Activated CD4-positive, alpha-beta T cell treated with anti-CD3 and anti-CD28 coated beads for 1 hour (primary cell): ENCODE measurements at places on chromosomes 7 and 10.

DNA sequence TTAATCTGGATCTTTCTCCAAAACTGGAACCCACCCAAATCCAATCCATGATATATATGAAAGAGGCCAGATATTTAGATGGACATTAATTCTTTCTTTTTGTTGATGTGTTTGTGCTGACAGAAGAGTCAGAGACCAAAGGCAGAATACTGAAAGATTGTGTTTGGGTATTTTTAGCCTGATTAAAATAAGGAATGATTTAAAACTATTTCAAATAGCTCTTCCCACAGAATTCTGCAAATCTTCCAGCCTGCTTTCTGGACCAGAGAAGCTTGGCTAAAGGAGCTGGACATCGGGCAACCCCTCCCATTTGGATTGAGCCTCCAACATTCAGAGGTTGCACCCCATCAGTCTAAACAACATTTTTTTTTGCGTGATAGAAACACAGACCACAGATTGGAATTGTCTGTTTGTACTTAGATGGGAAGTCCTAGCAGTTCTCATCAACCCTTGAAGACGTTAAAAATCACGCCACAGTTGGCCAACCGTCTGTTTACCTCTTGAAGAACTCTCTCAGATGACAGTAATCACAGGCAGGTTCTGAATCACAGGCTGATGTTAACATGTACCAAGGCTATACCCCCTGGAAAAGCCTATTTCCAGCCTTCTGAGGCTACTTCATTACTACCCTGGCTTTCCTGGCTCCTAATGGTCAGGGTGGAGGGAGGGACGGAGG is 155.2 kb upstream of the NRP1 start:
- DNase-seq, result no peak

- DNase-seq, result no peak
Measured at GRCh38 chr10:74078037-74078436, 72.6 kb downstream of the AP3M1 start.

DNA sequence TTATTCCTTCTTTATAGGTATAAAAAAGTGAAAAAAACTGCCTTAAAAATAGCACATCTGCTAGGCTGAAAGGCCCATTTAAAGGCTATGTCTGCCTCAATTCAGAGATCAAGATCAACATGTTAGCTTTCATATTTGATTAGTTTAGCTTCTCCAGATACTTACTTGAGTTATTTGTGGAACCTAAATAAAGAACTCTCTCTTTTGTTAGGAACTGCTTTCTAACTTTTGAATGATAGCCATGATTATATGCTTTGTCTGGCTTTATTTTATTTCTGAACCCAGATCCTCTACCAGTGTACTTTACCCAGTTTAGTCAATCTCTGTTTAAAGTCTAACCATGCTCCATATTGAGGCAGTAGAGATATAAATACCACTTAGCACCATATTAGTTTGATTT is 515.5 kb upstream of the SEMA3D start:
- no peak for DNase-seq

DNA sequence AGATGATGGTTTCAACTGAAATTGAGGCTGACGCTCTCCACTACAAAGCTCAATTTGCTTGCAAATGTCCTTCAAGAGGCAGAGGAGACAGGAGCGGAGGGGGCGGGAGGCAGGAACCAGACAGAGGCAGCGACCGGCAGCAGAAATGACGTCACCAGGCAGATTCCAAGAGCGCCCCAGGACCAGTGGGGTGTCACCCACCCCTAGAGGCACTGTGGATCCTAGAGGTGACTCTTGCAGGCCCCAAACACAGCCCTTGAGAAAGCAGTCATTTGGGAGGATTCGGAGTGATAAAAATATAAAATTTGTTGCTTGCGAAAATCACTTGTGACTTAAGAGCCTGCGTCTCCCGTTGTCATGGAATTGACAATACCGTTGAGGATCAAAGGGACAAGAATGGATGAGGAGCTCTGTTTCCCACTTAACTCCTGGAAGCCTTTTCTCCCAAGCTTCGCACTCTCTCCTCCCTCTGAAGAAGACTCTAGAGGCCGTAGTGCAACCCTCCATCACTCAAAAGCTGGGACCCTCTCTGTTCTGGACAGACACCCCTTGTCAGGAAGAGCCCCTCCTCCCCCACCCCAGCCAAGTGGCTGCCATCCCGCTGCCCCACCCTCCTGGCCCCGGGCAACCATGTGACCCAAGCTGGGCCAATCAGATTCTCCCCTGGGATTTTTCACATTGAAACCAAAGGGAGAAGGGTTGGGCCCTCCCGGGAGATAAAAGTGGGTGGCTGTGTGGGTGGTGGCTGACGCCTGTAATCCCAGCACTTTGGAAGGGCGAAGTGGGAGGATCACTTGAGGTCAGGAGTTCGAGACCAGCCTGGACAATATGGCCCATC is 16.3 kb upstream of the SLC29A4 start:
- no peak for DNase-seq

GRCh38 chr10:50883629-50884028 is 1.8 kb downstream of the A1CF start:
- DNase-seq, result no peak

- no peak for DNase-seq
Measured at GRCh38 chr10:75722609-75723008, 291.2 kb downstream of the LRMDA start.

DNA sequence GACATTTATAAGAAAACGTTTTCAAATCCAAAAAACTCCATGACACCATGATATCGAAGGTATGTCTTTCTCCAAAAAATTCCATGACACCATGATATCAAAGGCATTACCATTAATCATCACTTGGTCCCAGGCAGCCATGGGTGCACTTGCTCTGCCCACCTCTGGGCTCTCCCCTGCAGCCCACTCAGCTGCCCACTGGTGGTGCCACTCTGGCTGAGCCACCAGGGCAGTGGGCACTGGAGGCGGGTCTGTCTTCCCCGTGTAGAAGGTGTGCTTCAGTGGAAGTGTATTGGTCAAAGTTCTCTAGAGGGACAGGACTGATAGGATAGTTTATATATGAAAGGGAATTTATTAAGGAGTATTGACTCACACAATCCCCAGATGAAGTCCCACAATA is 240.4 kb downstream of the KLF6 start:
- DNase-seq, result no peak

DNA sequence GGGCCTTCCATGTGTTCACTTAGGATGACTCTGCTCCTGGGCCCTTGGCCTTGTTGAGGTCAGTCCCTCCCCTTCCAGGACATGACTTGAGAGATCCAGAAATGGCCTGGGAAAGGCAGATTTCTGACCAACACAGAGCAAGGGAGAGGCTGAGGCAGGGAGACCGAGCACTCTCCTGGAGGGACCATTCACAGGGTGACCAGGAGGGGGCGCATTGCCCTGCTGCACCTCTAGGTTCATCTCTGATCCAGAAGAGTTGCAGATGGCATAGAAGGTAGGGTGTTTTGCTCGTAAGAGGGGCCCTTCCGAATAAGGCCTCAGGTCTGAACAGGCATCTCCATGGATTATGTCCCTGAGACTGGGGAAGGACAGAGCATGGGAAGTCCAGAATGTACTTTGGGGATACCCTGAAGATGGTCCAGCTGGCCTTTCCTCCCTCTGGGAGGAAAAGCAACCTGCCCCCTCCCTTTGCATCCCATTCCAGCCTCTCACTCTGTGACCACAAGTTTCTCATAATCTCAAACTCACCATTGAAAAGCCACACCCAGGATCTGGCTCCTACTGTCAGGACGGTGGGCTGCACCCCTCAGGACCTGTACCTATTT is 6.6 kb downstream of the DMBT1 start:
- DNase-seq, result no peak

DNA sequence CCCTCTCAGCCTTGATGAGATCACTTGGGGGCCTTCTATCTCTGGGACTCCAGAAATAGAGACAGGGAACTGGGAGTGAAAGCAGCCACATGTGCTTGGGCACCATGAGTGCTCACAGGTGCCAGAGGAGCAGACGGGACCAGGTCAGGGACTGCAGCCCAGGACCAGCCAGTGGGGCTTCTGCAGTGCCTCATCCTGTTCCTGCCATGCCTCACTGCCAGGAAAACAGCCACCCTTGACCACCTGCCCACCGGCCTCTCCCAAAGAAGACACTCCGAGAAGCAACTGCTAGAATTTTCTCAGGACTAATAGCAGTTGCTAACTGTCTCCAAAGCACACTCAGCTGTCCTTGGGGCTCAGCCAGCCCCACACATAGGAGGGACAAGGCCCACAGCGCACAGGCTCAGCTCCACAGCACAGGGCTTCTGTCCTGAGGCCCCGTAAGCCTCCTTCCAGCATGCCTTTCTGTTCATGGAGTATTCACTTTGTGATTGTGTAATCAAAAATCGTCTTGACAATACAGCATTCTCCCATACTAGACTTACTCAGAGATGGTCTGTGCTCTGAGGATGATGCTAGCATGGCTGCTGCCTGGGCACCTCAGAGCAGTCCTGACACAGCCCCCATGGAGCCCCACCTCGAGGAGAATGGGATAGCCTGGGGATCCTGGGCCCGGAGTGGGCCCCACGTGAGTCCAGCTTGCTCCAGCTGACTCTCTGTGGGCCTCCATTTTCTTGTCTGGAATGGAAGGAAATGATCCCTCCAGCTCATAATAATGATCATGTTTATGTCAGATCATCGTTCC is 115.7 kb upstream of the RET start:
- DNase-seq, result no peak

- DNase-seq, result no peak
Measured at GRCh38 chr10:86306628-86307278, 59.8 kb downstream of the GRID1 start.

GRCh38 chr7:35677582-35678356 is 17.2 kb downstream of the HERPUD2 start:
- DNase-seq, result no peak

DNA sequence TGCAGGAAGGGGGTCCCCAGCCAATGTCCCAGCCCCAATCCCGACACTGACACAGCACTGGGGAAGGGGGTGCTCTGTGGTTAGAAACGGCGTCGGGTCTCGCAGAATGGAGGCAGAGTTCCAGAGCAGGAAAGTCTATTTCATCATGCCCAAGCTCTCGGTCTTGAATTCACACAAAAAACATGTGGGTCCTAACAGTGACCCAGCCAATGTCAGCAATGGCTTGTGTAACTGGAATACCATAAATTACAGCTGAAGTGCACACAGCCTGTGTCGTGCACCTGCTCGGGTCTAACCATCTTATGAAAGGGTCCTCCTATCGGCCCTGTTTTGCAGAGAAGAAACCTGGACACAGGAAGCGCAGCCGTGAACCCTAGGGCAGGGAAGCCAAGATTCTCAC is 324.1 kb downstream of the ADARB2 start:
- DNase-seq, result no peak

DNA sequence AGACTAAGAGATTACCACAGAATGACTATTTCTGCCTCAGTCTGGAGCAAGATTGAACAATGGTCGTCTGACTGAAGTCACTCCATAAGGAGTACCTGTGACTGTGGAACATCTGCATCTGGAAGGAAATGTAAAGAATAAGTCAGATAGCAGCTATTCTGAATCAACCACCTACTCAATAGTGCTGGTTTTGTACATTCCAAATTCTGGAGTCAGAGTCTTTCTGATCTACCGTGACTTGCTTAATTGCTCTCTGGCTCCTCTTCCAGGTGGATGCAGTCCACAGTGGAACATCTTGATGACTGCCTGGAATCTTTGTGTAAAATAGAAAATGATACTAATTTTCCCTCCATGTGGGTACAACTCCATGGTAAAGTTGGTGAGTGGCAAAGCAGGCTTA is 156.3 kb upstream of the SEMA3C start:
- DNase-seq, result no peak

DNA sequence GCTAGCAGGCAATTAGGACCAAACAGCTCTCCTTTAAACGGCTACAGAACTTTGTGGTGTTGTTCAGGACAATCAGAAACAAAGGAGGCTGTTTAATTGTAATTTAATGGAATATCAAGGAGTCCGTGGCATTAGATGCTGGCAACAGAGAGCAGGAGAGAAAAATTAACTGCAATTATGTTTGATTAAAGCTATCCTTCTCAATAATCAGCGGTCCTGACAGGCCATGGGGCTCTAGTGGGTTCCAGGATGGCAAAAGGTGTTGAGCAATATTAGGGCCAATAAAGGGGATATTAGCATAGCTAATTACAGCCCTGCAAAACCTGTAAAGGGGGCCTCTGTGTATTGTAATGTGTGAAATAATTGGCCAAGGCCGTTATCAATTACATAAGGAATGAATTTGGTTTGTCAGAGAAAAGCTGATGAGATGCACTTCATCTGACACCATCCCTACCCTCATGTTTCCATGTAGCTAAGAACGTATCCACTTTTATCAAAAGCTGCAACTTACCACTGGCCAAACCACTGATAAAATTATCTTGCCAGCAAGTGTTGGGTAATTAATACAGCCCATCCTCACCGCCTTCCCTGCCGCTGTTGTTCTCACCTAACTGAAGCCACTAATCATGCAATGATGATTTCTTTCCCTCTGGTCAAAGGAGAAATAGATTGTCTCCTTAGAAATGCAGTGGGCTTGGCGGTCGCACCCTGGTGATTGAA is 81.6 kb downstream of the EBF3 start:
- DNase-seq, result no peak

- no peak for DNase-seq
Measured at GRCh38 chr7:141071260-141071854, 2.5 kb upstream of the TMEM178B start.

- no peak for DNase-seq
Measured at GRCh38 chr7:111082351-111082750, 8.6 kb upstream of the LRRN3 start.

DNA sequence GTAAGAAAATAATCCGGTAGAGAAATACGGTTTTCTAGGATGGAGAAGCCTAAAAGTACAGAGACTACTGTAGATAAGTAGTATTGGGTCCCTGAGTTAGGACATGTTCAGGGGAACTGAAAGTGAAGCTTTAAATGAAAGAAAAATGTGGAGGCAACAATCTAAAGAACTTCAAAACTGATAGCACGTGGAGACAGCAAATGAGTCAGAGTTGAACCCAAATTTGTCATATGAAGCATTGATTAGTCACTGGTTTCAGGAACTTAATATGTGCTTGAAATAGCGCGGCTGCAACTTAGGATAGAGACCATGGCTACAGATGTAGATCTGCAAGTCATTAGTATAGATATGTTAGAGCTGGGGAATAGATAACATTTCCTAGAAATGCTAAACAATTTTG is 1138.6 kb upstream of the SORCS1 start:
- no peak for DNase-seq

DNA sequence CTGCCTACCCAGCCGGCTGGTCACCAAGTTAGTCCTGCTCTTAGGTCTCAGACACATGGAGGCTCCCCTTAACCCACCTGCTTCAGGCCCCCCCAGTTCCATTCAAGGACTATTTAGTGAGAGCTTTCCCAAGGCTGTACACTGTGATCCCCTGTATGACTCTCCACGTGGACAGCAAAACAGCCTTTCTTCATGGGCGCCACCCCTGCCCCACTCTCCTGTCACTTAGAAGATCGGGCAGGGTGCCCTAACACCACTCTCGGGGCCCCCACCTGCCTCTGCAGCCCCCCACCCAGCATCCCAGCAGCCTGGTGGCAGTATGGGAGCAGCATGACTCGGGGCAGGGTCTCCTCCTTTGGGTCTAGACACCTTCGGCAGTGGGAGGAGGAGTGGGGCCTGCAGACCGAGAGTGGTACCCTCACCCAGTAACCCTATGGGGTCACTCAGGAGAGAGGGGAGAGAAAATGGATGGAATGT is 116.6 kb downstream of the PTPN20 start:
- no peak for DNase-seq
